ENCODE measurements at places on chromosomes 6 and 20.

- DNase-seq, result no peak
Observed at GRCh38 chr20:19520261-19520660, 237.8 kb upstream of the RIN2 start.

GRCh38 chr20:54126806-54127655 is 46.8 kb downstream of the CYP24A1 start:
- DNase-seq, result peak; percentile 32

GRCh38 chr6:106177786-106178185 is 91.7 kb downstream of the PRDM1 start:
- DNase-seq, result peak; percentile 69

GRCh38 chr6:40719671-40720374 is 132.7 kb upstream of the LRFN2 start:
- peak; percentile 71 for DNase-seq

GRCh38 chr6:31247813-31248212 is 24.1 kb downstream of the HLA-C start:
- DNase-seq, result no peak

DNA sequence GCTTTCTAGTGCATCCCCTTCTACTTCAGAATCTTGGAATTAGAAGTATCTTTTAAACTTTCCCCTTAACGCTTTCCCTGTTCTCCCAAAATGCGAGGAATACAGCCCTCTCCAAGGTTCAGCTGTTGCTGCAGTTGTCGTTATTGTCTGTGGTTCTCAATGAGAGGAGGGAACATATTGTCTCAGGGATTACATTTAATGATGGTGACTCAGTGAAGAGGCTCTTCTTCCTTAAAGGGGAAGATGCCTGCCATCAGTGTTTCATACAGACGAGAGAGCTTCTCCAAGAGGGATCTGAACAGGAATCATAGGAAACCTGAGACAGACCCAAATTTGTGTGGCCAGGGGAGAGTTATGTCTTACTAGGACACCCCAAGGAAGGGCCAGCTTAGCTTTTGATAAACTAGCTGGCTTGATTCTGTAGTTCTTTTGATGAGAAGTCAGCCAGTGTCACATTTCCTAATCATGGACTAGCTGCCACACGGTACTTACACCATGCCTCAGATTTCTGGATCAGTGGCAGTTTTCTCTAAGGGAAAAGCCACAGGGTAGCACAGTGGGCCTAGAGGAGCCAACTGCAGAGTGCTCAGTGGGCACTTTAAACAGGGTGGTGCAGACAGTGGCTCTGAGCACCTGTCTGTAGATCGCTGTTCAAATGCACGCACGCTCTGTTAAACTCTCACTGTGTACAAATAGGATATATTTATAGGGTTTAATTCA is 59.7 kb upstream of the TMEM181 start:
- DNase-seq, result peak; percentile 72

GRCh38 chr6:129766959-129767728 is 57.2 kb upstream of the ARHGAP18 start:
- peak; percentile 53 for DNase-seq

- DNase-seq, result no peak
Observed at GRCh38 chr20:55095745-55096400, 620.5 kb downstream of the DOK5 start.

DNA sequence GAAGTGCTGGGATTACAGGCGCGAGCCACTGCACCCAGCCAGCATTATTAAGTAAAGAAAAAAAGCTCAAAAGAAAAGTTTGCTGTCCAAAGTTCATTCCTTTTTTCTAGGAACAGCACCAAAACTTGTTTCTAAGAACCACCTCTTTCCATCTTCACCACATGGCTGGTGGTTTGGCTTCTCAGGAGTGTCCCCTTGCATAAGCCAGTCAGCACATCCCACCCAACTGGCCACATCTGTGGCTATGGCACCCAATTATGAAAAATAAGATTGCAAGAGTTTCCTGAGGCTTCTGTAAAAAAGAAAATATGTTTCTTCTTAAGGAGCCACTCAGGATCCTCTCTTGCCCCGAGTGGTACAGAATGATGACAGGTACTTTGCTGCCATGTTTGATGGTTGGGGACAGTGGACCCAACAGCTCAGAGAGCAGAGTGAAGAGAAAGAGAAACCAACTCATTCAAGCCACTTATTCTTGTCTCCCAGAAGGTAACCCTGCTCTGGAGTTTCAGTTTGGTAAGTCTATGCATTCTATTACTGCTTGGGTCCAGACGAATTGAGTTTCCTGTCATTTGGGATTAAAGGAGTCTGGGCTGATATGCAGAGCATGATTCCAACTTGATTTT is 65.3 kb downstream of the PSMB1 start:
- no peak for DNase-seq

GRCh38 chr6:5149159-5149704 is 64.1 kb downstream of the PPP1R3G start:
- DNase-seq, result no peak

DNA sequence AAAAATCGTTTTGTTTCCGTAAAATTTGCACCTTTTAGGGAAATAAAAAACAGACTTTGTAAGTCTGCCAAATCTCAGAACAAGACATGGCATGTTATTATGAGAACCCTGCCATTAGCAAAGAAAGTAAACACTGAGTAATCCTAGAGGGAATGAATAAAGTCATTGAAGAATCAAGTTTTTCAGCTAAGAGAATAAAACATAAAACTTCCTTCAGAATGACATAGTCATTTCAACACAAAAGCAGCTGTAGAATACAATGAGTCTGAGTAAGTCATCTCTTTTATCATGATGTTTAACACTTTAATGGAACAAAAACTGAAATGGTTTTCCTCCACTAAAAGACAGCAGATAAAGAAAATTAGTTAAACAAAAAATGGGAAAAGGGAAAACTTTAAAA is 10.3 kb upstream of the DST start:
- peak; percentile 78 for DNase-seq

- no peak for DNase-seq
Observed at GRCh38 chr6:112760831-112761230, 413.7 kb downstream of the RFPL4B start.

All from amniotic epithelial cell (primary cell).